Mesenchymal stem cell (in vitro differentiated cells and primary cell): ENCODE measurements at places on chromosomes 1 and 21.

DNA sequence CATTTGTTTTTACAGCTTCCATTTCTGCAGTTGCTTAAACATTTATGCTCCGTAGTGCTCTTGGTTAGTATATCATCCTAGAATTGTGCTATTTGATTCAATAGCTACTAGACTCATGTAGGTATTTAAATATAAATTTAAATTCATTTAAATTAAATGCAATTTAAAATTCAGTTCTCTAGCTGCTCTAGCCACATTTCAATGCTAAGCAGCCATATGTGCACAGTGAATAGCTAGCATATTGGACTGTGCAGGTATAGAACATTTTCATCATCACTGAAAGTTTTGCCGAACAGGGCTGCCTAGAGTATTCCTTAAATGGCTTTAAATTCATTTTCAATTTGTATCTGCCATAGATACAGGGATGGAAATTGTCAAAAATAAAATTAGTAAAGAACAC, 32.5 kb downstream of the CELF3 start:
- H3K4me1 ChIP-seq, result no peaks in the 10 kb centered on the region
- peaks cover 43% of the 10 kb centered on the region for H3K36me3 ChIP-seq
- no peak for DNase-seq
- H3K27ac ChIP-seq, result no peak overlapping the region
- no peaks in the 10 kb centered on the region for H3K27me3 ChIP-seq

- peaks cover 98% of the 10 kb centered on the region for H3K36me3 ChIP-seq
- H3K4me1 ChIP-seq, result no peaks in the 10 kb centered on the region
- H3K27ac ChIP-seq, result no peak overlapping the region
- H3K27me3 ChIP-seq, result no peaks in the 10 kb centered on the region
- H3K4me3 ChIP-seq, result no peak overlapping the region
- no peak for DNase-seq
These were observed 59.1 kb downstream of the USP24 start for GRCh38 chr1:55156093-55156492.

GRCh38 chr1:38867208-38867607, 5.9 kb downstream of the MYCBP start:
- H3K27ac ChIP-seq, result no peak overlapping the region
- no peak for DNase-seq
- H3K4me3 ChIP-seq, result no peak overlapping the region
- no peaks in the 10 kb centered on the region for H3K4me1 ChIP-seq
- peaks cover 50% of the 10 kb centered on the region for H3K36me3 ChIP-seq

- DNase-seq, result peak; percentile 55
- H3K27me3 ChIP-seq, result no peaks in the 10 kb centered on the region
- H3K27ac ChIP-seq, result no peak overlapping the region
These were observed 66.9 kb upstream of the LRIF1 start for GRCh38 chr1:111030590-111030989.

- H3K4me1 ChIP-seq, result no peaks in the 10 kb centered on the region
- DNase-seq, result no peak
- H3K27me3 ChIP-seq, result peaks cover 50% of the 10 kb centered on the region
- no peak overlapping the region for H3K27ac ChIP-seq
- no peaks in the 10 kb centered on the region for H3K36me3 ChIP-seq
These were observed 19.9 kb downstream of the CLIC6 start for GRCh38 chr21:34688715-34689114.

- H3K36me3 ChIP-seq, result no peaks in the 10 kb centered on the region
- no peak overlapping the region for H3K4me3 ChIP-seq
- H3K27me3 ChIP-seq, result peaks cover 16% of the 10 kb centered on the region
- H3K4me1 ChIP-seq, result peaks cover 20% of the 10 kb centered on the region
These were observed 23.5 kb upstream of the RNU1-4 start for GRCh38 chr1:16716691-16717335.
